ENCODE measurements at places on chromosomes 1 and 21.
A peak's percentile ranks its signal among the peaks of the same experiment; 100 is the strongest.

DNA sequence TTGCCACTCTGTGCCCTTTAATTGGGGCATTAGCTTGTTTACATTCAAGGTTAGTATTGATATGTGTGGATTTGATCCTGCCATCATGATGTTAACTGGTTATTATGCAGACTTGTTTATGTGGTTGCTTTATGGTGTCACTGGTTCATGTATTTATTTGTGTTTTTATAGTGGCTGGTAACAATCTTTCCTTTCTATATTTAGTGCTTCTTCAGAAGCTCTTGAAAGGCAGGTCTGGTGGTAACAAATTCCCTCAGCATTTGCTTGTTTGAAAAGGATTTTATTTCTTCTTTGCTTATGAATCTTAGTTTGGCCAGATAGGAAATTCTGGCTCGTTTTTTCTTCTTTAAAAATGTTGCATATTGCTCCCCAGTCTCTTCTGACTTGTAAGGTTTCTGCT is 215.4 kb downstream of the ZC3H11B start:
- DNase-seq: no peak

DNA sequence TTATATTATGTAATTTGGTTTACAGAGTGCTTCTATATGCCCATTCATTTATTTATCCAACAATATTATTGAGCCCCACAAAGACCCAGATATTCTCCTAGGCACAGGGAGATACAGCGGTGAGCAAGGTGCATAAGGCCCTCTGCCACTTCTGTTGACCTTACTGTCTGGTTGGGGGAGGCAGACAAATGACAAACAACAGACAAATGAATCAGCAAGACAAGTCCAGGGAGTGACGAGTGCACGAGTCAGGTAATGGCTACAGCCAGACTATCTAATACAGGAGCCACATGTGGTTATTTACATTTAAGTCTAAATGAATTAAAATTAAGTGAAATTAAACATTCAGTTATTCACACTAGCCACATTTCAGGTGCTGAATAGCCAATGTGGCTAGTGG is 22.0 kb upstream of the BCAR3 start:
- DNase-seq: no peak

GRCh38 chr1:61368876-61369275 is 286.5 kb downstream of the NFIA start:
- no peak for DNase-seq

DNA sequence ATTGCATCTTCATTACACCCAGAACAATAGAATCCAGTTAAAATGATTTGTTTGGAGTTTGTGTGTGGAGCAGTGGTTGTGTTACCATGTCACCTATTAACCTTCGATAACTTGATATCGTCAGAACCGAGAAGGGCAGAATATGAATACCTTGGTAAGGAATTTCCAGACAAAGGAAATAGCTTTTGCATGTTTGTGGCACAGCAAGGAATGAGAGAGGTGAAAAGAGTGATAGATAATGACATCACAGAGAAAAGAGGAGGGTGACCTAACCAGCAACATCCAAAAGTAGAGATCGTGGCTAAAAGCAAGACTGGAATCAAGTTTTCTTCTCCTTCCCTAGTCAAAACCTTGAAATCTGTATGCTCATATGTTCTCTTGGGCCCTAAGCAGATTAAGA is 244.6 kb upstream of the NEGR1 start:
- no peak for DNase-seq

DNA sequence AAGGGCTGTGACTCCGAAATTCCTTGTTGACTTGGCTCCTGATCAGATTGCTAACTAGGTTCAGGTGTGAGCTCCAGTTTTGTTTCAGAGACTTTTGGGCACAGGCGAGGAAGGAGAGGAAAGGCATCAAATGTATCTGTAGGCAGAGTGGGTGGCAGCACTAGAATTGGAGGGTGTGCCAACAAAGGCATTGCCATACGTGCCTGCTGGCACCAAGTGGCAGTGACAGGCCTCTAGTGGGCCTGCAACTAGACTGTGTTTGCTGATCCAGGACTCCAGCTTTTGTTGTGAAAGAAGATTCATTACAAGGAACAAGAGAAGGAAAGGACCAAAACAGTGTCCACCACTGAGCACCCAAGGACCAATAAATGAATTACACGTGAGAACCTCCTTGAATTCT is 79.5 kb downstream of the TM2D1 start:
- no peak for DNase-seq

DNA sequence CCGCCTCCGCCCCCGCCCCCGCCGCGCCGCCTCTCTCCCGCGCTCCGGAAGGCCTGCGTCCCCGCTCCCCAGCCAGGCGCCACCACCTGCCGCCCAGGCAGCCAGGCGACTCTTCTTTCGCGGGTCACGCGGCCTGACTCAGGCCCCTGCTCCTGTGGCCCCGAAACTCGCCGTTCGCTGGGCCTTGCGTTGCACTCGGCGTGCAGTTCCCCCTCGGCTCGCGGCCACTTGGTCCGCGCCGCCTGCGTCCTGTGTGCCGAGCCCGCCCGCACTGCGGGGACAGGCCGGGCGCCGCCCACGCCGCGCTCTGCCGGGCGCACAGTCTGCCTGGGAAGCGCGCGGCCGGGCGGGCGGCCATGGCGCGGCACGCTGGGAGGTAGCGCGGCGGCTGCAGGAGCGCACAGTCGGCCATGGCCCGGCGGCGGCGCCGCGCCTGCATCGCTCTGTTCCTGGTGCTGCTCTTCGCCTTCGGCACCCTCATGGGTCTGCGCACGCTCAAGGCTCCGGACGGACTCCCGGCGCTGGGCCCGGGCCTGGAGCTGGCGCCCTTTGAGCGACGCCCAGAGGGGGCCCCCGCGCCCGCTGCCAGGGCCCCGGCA is at the start of gene MANEAL:
TSS of gene MANEAL (plus strand) at position 75 of the 599 bp plus-strand sequence. CDS start at position 411, 336 bp downstream.
- DNase-seq: peak; percentile 33

GRCh38 chr1:236403905-236404696 is 10.0 kb downstream of the EDARADD start:
- no peak for DNase-seq

DNA sequence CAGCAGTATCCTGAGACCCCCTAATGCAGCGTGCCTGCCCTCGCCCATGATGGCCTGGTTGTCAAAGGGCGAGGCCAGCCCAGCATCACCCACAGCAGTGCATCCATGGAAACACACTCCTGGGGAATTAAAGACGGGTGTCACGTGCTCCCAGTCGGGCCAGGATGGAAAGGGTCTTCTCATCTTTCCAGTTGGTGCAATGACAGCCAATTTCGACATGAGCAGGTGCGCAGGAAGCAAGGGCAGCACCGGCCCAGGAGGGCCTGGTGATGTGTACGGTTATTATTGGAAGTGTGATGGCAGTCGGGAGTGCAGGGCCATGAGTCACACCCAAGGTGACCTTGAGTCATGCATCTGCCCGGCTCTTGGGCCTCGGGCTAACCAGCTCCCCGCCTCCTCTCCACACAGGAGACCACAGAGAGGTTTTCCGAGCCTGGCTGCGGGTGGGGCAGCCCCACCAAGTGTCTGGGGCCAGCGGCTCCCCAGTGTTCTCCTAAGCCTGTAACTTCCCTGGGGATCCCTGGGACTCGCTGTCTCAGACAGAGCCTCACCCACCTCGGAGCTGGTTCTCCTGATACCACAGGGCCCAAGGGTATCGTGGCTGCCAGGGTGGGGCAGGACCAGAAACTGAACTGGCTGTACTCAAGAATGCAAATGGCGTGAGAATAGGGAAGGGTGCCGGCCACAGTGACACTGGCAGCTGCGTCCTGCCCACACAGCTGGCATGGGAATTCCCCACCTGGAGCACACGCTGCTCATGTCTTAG is 119.8 kb downstream of the SIK1 start:
- peak; percentile 33 for DNase-seq

DNA sequence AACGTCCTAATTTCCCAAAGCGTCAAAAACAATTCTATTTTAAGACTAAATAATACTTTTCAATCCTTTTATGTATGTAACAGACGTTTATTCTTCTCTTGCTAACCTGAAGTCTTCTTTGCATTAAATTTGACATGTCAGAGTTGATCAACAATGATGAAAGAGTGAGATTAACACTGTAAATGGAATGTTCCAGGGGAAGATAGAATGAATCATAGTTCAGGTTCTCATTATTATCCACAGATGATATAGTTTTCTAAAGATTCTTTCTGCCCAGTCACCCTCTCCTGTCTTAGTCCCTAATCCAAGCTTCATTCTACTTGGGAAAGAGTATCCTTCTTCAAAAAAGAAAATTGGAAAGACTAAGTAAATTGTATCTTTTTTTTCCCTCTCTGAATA is 38.9 kb downstream of the SDCCAG8 start:
- DNase-seq: no peak

DNA sequence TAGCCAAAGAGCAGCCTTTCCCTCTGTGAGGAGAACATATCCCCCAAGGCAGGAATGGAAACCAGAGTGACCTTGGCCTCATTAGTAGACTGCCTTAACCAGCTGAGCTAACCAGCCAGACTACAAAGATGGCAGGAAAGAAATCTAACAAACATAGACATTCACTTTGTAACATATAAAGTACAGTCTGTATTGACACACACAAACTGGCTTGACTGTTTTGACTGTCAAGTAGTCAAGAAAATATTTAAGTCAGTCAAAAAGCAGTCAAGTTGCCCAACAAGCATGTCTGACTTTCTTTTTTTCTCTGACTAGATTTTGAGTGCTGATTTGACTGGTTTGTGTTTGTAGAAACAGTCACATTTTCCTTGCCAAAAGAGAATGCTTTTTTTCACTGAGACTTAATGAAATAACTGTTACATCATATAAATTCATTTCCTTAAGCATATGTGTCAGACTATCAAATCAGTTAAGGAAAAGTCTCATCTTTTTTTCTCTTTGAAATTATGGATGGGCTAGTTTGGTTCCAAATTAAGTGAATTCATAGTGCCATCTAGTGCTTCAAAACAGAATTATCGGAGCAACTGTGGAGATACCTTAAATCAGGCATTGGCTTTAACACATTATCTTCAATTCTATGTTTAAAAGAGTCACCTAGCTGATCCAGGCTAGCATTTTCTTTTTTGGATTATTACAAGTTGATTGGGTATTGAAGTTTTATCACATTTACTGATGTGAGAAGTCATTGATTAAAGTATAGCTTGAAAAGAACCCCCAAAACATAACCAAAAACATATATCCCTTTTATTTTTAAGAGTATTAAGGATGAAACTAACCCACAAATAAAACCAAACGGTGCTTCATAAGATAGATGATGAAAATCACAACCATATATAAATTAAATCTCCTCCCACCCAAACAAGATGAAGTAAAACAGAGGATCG is 75.0 kb downstream of the ATP6V1G3 start:
- peak; percentile 57 for DNase-seq

- DNase-seq: no peak
Observed at GRCh38 chr1:22592919-22593790, 29.9 kb downstream of the EPHA8 start.

- DNase-seq: no peak
Observed at GRCh38 chr1:232574889-232575762, 54.8 kb downstream of the SIPA1L2 start.

GRCh38 chr1:4428711-4429110 is 225.7 kb upstream of the AJAP1 start:
- DNase-seq: no peak

DNA sequence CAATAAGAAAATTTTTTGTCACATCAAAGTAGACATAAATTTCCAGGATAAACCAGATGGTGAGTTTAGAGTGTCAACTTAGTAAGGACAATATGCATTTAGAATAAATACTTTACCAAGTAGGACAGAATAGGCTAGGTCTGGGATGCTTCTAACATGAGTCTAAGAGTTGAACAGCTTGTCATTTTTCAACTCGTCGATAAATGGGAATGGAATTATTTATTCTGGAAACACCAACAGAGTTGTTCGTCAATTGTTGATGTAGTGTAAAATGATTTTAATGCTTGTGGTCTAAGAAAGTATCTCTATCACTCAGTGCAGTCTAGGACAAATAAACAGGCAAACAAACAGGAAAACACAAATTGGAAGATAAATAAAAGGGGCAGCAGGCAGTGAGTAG is 358.4 kb upstream of the ST6GALNAC5 start:
- no peak for DNase-seq

DNA sequence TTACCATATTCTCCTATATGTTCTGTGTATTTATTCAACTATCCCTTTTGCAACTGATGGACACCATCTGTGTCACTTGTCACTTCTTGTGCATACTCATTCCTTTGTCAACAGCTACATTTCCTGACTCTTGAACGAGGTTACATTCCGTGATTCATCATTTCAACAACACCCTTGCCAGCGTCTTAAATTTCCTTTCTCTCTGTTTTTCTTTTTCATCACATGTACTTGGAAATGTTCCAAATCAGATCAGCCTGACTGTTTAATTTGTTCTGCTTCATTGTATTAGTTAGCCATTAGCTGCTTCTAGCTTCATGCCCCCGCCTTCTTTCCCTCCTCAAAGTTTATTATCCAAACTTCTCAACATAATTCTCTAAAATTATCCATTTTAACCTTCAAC is 173.0 kb downstream of the ADGRL4 start:
- no peak for DNase-seq

- DNase-seq: no peak
Observed at GRCh38 chr1:62384276-62385005, 52.4 kb upstream of the USP1 start.

DNA sequence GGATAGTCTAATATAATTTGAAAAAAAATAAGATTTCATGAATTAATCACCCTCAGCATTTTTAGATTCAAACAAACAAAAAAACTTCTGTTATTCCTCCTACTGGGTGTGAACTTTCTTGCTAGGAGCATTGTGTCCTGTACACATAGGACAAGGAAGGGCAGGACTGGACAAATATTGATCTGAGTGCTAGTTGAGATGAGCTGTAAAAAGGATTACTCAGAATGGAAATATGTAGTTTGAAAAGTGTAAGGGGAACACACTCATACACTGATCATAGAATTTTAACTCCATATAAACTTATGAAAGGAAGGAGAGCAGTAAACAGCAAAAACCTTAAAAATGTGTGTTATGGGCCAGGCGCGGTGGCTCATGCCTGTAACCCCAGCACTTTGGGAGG is 156.5 kb upstream of the ZNF648 start:
- DNase-seq: no peak

- no peak for DNase-seq
Observed at GRCh38 chr1:22983944-22984343, 11.3 kb upstream of the LACTBL1 start.

- DNase-seq: peak; percentile 79
Observed at GRCh38 chr1:119968068-119968492, 71.8 kb upstream of the ADAM30 start.

DNA sequence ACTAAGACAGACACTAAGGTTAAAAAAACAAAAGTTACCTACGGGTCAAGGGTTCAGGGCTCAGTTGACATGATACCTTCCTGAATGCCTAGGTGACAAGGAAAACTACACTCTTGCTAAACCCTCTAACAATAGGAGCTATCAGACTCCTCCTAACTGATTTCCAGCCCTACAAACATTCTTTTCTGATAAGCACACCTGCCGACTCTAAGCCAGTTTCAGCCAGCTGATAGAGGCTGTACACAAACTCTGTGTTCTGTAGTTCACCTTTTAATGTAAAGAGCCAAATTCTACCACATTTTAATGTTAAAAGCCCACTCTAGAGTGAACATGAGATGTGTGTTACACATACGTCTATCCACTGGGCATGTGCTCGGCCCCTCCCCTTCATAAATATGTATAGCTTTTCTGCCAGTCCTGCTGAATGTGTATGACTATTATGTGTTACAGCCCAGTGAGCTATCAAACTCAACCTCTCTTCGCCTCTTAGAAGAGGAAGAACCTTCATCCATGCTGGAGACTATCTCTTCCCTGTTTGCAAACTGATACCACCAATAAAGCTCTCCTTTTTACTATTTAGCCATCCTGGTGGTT is 40.0 kb upstream of the FAM163A start:
- no peak for DNase-seq

- DNase-seq: no peak
Observed at GRCh38 chr21:45262616-45263015, 25.1 kb downstream of the POFUT2 start.

- no peak for DNase-seq
Observed at GRCh38 chr1:9843576-9843945, 19.8 kb upstream of the CLSTN1 start.

- DNase-seq: no peak
Observed at GRCh38 chr1:41359211-41360073, 1.8 kb upstream of the FOXO6 start.
